H7 (cell line): ENCODE measurements at places on chromosomes 7 and 10. TPM values are rescaled to one million over a fixed set of nuclear protein-coding genes. Genes with fewer than 3 reads are reported as not detected.

The FOXI2 gene
- total RNA-seq = 0.35 and 1.2 TPM in 2 replicates

The SPOCK2 gene
- total RNA-seq = 1.3 TPM in 2 replicates

The TMEM236 gene
- 0.03 and 0.15 TPM in 2 replicates for total RNA-seq

The BRI3 gene
- total RNA-seq = 32.8 and 41.7 TPM in 2 replicates

The UCN3 gene
- not detected in 2 replicates for total RNA-seq

The TSPAN33 gene
- 19.7 and 22.1 TPM in 2 replicates for total RNA-seq

The ADARB2 gene
- 1.5 and 2.8 TPM in 2 replicates for total RNA-seq

The SPDYE2 gene
- total RNA-seq = not detected in 2 replicates

The ATRNL1 gene
- 35.1 and 68.1 TPM in 2 replicates for total RNA-seq

The WNT2 gene
- total RNA-seq = not detected in 2 replicates

The CRHR2 gene
- not detected in 2 replicates for total RNA-seq

The TSPAN14 gene
- total RNA-seq = 36.3 and 37.6 TPM in 2 replicates

The REEP3 gene
- total RNA-seq = 16.1 and 24.5 TPM in 2 replicates

DNA sequence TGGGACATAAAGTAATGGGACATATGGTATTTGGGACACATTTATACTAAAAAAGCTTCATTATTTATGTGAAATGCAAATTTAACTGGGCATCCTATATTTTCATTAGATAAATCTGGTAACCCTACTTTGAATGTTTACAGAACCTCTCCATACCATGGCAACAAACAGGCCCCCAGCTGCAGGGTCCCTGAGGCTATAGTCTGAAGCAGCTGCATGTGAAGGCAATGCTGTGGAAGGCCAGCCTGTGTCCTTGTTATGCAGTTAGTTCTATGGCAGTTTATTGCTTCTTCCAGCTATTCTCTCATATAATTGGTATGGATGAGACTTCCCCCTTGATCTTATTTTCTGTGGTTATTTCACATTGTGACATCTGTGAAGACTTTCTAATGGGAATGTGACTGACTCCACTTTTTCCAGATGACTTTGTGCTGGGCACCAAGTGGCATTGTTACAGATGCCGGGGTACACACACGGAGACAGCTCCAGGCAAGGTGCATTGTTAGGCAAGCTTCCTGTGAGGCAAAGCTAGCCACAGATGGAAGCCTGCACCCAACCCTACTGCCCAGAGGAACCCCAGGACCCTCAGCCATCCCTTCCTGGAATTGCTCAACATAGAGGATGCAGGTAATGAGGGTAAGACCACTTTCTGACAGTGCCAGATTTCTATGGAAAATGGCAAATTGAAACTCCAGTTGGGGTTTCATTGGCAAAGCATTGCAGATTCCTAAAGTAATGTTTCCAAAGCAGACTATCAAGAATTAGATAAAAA, 49.5 kb upstream of the ADAM12 start:
- no peak for DNase-seq

DNA sequence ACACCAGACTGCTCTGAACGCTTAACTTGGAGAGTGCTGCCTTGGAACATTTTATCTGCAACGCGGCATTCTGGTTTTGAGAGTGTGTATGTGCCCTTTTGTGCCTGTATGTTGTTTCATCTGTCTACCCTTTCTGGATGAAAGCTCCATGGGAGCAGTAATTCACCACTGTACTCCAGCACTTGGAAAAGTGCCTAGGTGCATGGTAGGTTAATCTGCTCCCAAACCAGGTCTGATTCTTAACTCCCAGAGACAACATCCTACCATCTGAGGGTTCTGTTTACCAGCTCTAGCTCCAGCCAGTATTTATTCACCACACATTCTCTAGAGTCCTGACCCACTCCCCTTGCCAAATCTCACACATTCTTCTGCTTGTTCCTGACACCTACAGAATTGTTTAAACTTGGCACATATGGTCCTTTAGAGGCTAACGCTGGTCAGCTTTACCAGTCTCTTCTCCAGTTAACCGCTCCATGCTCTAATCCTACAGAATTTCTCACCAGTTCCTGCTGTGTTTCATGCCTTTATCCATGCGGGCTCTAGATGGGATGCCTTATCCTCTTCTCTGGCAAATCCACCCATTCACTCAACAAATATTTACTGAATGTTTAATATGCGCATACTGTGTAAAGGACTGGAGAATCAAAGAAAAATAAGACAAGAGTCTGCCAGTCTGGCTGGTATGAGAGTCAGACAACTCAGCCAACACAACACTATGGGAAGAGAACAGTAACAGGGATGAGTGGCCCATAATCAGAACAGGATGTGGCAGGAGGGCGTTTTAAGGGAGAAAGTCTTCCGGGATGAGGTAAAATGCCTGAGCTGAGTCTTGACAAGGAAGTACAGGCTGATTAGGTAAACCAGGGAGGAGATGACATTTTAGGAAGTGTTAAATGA, 46.3 kb downstream of the MTPN start:
- DNase-seq = no peak

GRCh38 chr10:18829259-18829658, 170.0 kb downstream of the ARL5B start:
- DNase-seq = no peak

DNA sequence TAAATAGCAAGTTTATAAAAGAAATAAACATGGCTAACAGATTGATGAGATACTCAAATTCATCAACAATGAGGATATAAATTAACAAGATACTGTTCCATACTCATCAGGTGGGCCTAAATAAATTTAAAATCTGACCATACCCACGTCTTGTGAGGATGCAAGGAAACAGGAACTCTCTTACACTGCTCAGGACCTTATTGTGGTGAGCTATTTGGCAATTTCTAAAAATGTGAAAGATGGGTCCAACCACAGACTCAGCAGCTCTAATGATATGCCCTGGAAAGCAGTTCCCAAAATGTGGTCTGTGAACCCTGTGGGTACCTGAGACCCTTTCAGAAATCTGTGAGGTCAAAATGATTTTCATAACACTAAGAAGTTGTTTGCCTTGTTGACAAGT, 21.5 kb downstream of the RPP38 start:
- DNase-seq = no peak

DNA sequence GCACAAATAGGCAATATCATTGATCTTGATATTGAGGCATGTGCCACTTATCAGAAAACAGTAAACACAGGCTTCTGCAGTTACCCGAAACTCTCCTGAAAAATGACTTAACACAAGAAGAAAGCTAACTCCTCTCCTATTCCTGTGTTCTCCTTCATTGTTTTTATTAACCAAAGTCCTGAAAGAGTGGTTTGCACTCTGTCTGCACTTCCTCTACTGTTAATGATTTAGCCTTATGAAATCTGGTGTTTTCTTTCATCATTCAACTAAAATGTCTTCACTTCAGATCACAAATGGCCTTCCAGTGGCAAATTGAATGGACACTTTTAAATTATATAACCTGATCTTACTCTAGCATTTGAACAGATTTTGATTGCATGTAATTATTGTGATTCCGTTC, 630.6 kb upstream of the PHF14 start:
- DNase-seq = no peak

GRCh38 chr7:21191321-21192073, 236.4 kb upstream of the SP4 start:
- DNase-seq = no peak

DNA sequence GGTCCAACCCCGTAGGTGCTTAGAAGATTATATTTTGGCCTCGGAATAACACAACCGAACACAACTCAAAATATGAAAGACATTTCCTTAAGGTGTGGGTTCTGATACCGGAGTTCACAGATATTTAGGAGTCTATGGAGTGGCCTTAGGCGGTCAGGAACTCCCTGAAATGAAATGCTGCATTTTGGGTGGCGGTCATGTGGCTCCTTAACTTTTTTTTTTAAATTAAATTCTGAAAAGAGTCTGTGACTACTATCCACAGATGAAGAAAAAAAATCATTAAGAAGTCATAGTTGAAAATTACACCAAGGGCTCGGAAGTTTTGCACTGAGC, 290.9 kb upstream of the NFE2L3 start:
- DNase-seq = no peak

DNA sequence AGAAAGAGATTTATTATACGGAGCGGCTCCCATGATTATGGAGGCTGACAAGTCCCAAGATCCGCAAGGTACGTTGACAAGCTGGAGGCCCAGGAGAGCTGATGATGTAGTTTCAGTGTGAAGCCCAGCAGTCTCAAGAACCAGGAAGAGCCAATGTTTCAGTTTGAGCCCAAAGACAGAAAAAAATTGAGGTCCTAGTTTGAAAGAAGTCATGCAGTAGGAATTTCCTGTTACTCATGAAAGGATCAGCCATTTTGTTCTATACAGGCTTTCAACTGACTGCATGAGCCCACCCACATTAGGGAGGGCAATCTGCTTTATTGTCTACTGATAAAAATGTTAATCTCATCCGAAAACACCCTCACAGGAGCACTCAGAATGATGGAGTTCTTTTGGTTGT, 51.5 kb downstream of the CCDC71L start:
- no peak for DNase-seq

- DNase-seq = no peak
Measured at GRCh38 chr7:81075150-81075549, 156.3 kb upstream of the SEMA3C start.

DNA sequence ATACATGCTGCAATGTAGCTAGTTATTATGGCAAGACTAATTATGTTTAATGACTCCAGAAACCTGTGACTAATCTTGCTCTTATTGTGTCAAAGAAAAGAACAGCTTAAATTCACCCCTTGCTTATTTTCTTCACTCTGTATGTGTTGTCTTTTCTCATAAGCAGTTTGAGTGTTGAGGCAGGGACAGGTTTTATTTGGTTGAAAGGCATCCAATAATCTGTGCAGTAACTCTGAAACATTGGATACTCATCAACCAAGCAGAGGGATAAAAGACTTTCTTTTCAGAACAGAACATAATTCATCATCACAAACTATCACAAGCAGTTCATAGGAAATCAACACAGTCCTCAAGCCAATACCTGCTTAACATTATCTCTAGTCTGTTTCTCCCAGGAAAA, 797.6 kb upstream of the MBL2 start:
- no peak for DNase-seq
